ENCODE measurements at places on chromosomes 3 and 15. TPM values are rescaled to one million over a fixed set of nuclear protein-coding genes. Genes with fewer than 3 reads are reported as not detected.

DNA sequence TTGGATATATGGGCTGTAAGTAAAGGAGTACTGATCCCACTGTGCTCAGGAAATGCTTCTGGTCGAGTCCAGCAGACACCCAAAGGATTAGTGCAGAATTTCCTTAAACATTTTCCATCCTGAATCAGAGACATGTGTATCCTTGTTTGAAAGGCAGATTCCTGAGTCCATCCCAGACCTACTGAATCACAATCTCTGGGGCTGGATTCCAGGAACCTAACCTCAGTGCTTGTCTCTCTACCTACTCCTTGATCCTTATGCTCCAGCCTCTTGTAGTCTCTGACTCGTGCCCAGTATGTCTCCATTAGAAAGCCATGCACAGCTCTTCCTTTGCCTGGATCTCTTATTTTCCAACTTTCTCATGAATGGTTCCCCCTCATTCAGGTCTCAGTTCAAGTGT lies 585.8 kb downstream of the NLGN1 start:
- H3K27me3 ChIP-seq: no peaks in the 10 kb centered on the region
- 0 out of 2 replicates have a peak overlapping the region, but pooled peaks have one; percentile 21 for H3K27ac ChIP-seq
- no peak overlapping the region for H3K4me3 ChIP-seq
- no peaks in the 10 kb centered on the region for H3K4me1 ChIP-seq
- DNase-seq: no peak
- no peaks in the 10 kb centered on the region for H3K36me3 ChIP-seq

GRCh38 chr3:73197187-73197586 lies 135.7 kb downstream of the EBLN2 start:
- peaks cover 12% of the 10 kb centered on the region for H3K4me1 ChIP-seq
- no peak overlapping the region for H3K4me3 ChIP-seq
- H3K27ac ChIP-seq: no peak overlapping the region
- no peaks in the 10 kb centered on the region for H3K27me3 ChIP-seq
- DNase-seq: no peak
- no peaks in the 10 kb centered on the region for H3K36me3 ChIP-seq

DNA sequence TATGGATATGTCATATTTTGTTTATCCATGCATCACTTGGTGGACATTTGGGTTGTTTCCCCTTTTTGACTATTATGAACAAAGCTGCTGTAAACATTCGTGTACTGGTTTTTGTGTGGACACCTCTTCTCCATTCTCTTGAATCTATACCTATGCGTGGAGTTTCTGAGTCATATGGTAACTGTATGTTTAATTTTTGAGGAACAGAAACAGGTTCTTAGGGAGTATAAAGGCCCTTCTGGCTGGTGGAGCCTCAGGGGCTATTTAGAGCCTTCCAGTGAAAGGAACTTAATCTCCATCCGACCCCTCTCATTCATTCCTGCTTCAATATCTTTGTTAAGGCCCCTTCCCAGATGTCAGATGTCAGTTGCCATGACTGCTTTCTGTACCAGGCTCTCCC lies 14.1 kb upstream of the CTXND1 start:
- no peak for DNase-seq
- no peak overlapping the region for H3K4me3 ChIP-seq
- H3K4me1 ChIP-seq: no peaks in the 10 kb centered on the region
- H3K27me3 ChIP-seq: no peaks in the 10 kb centered on the region

Gene CACNA2D2
- total RNA-seq: 10.3 TPM

GRCh38 chr3:149902498-149903139 lies 68.1 kb downstream of the PFN2 start:
- no peaks in the 10 kb centered on the region for H3K27me3 ChIP-seq
- DNase-seq: no peak
- peaks cover 8% of the 10 kb centered on the region for H3K4me1 ChIP-seq
- no peaks in the 10 kb centered on the region for H3K36me3 ChIP-seq
- H3K4me3 ChIP-seq: no peak overlapping the region

DNA sequence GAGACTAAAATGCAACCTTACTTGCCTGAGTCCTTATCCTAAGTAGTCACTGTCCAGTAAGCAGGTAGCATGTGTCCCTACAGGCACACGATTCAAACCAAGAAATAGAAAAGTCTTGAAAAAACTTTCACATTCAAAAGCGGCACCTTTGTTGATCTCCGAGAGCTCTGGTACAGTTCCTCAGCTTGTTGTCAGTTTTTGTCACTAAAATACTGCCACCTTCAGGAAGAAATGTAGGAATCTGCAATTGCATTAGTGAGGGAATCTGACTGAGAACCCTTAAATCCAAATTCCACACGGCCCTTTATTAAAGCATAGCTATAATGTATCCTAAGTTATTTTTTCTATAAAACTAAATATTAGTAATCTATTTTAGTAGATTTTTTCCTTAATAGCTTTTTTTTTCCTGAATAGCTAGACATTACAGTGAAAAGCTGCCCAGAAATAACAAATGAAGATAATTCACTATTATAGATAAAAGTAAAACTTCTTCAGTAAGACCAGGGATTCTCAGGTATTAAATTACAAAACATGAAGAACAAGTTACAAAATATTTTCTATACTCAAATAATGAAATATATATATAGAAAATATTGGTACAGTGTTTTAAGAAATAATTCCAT lies 44.0 kb downstream of the CCDC54 start:
- H3K27me3 ChIP-seq: no peaks in the 10 kb centered on the region
- H3K4me3 ChIP-seq: no peak overlapping the region
- no peaks in the 10 kb centered on the region for H3K36me3 ChIP-seq

GRCh38 chr3:110814170-110815007 lies 257.2 kb upstream of the NECTIN3 start:
- H3K27me3 ChIP-seq: no peaks in the 10 kb centered on the region
- H3K36me3 ChIP-seq: no peaks in the 10 kb centered on the region
- no peaks in the 10 kb centered on the region for H3K4me1 ChIP-seq
- DNase-seq: no peak
- no peak overlapping the region for H3K27ac ChIP-seq

Gene ACTL6A
- total RNA-seq: 117 TPM

- H3K27me3 ChIP-seq: no peaks in the 10 kb centered on the region
- no peak overlapping the region for H3K4me3 ChIP-seq
- no peak overlapping the region for H3K27ac ChIP-seq
Observed at GRCh38 chr3:123375014-123375940, 73.6 kb downstream of the ADCY5 start.

Gene RETNLB
- total RNA-seq: not detected

GRCh38 chr15:83443076-83443847 lies 3.9 kb upstream of the SH3GL3 start:
- H3K27me3 ChIP-seq: peaks cover 17% of the 10 kb centered on the region
- no peak for DNase-seq
- no peak overlapping the region for H3K27ac ChIP-seq
- peaks cover 7% of the 10 kb centered on the region for H3K4me1 ChIP-seq
- no peak overlapping the region for H3K4me3 ChIP-seq

- H3K36me3 ChIP-seq: no peaks in the 10 kb centered on the region
- H3K27me3 ChIP-seq: no peaks in the 10 kb centered on the region
- H3K4me1 ChIP-seq: no peaks in the 10 kb centered on the region
Observed at GRCh38 chr3:72238801-72239200, 453.9 kb upstream of the PROK2 start.

DNA sequence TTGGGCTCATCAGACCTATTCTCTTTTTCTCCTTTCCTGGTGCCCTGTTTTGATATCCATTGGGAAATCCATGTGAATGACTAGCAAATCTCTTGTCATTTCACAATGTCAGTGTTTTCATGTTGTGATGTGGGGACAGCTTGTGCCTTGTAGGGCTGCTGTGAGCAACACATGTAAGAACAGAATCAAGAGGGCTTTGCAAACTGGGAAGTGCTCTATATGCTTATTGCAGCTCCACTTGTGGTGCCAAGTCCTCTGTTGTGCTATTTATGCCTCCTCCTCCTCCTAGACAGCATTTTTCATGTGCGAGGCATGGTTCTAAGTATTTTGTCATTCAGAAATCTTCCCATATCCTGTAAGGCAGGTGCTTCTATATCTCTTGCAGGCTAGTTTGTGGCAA lies 56.4 kb downstream of the ZNF621 start:
- H3K27me3 ChIP-seq: 0 out of 2 replicates have a peak, but pooled peaks cover 4% of the 10 kb centered on the region
- peaks cover 15% of the 10 kb centered on the region for H3K4me1 ChIP-seq
- DNase-seq: no peak
- no peaks in the 10 kb centered on the region for H3K36me3 ChIP-seq

DNA sequence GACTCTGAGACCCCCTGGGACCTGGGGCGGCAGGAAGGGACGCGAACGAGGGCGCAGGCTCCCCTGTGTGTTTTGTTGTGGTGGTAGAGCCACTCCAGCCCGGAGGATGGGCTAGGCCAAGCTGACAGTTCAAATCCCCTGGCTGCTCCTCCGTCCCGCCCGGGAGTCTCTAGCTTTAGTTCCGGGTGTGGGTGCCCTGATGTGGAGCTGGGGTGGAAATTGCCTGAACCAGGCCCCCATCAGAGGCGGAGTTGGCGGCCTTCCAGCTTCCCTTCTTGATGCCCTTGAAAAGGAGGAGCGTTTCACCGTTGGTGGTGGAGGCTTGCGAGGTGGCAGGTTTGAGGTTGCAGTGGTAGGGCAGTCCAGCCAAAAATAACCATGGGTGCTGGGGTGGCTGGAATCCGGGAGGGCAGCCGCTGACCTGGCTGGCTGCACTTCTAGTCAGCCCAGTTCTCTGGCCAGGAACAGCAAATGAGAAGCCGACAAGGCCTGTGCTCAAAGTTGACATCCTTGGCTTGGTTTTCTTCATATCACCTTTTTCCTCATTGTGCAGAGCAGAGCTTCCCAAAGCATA lies 817 bp downstream of the CLK3 start:
- H3K27me3 ChIP-seq: peaks cover 9% of the 10 kb centered on the region
- H3K27ac ChIP-seq: peak overlapping the region; percentile 78
- DNase-seq: no peak
- H3K4me3 ChIP-seq: peak overlapping the region; percentile 96
- peaks cover 11% of the 10 kb centered on the region for H3K4me1 ChIP-seq

- H3K27me3 ChIP-seq: no peaks in the 10 kb centered on the region
- no peak overlapping the region for H3K4me3 ChIP-seq
- H3K4me1 ChIP-seq: peaks cover 9% of the 10 kb centered on the region
- no peak for DNase-seq
Observed at GRCh38 chr15:60682115-60682514, 203.2 kb upstream of the ICE2 start.

- DNase-seq: no peak
- H3K36me3 ChIP-seq: no peaks in the 10 kb centered on the region
- no peaks in the 10 kb centered on the region for H3K4me1 ChIP-seq
- H3K4me3 ChIP-seq: no peak overlapping the region
Observed at GRCh38 chr15:36356466-36356865, 223.0 kb upstream of the CDIN1 start.

- H3K27me3 ChIP-seq: no peaks in the 10 kb centered on the region
- H3K4me1 ChIP-seq: peaks cover 62% of the 10 kb centered on the region
- no peak overlapping the region for H3K27ac ChIP-seq
- H3K4me3 ChIP-seq: no peak overlapping the region
- no peak for DNase-seq
Observed at GRCh38 chr3:177127008-177127407, 70.3 kb downstream of the TBL1XR1 start.

GRCh38 chr3:179308001-179308400 lies 14.8 kb upstream of the ZNF639 start:
- no peaks in the 10 kb centered on the region for H3K36me3 ChIP-seq
- no peaks in the 10 kb centered on the region for H3K4me1 ChIP-seq
- no peak for DNase-seq

DNA sequence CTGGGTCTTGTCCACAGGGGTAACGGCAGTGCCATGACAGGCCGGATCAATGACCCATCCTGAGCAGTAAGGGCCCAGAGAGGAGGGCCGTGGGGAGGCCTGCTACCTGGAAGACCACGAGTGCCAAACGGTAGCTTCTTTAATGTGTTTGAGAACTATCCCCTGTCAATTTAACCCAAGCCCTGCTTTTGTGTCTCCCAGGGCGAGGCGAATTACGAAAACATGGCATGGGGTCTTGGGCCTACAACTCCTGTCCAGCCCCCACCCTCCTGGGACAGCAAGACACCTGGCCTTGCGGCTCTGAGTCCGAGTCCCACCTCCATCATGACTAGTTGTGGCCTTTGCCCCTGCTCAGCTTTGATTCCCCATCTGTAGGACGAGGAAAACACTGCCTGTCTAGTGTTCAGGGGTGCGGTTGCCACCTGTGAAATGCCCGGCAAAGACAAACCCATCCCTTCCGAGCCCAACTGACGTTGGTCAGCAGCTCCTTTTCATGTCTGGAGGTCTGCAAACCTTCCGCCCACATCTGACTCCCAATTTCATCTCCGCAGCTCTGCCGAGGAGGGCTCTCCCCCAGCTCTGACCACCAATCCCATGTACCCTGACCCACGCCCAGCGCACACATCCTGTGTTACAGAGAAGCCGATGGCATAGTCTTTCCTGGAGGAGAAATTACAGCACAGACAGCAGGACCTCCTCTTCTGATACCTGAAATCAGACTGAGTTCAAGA lies 28.9 kb upstream of the SNRPA1 start:
- no peaks in the 10 kb centered on the region for H3K27me3 ChIP-seq
- H3K4me3 ChIP-seq: no peak overlapping the region
- H3K4me1 ChIP-seq: no peaks in the 10 kb centered on the region
- H3K36me3 ChIP-seq: no peaks in the 10 kb centered on the region
- no peak for DNase-seq

GRCh38 chr15:33515121-33515520 lies 204.4 kb downstream of the RYR3 start:
- no peak overlapping the region for H3K4me3 ChIP-seq
- H3K36me3 ChIP-seq: no peaks in the 10 kb centered on the region
- no peaks in the 10 kb centered on the region for H3K27me3 ChIP-seq
- H3K27ac ChIP-seq: no peak overlapping the region

Gene MESP2
- 0.16 TPM for total RNA-seq

GRCh38 chr15:81263477-81263876 lies 60.5 kb downstream of the STARD5 start:
- H3K27me3 ChIP-seq: no peaks in the 10 kb centered on the region
- no peak overlapping the region for H3K4me3 ChIP-seq
- H3K27ac ChIP-seq: no peak overlapping the region
- H3K4me1 ChIP-seq: no peaks in the 10 kb centered on the region

GRCh38 chr3:45991341-45991740 lies 4.3 kb downstream of the FYCO1 start:
- peaks cover 3% of the 10 kb centered on the region for H3K27me3 ChIP-seq
- no peak overlapping the region for H3K4me3 ChIP-seq
- H3K27ac ChIP-seq: no peak overlapping the region
- no peak for DNase-seq
- no peaks in the 10 kb centered on the region for H3K36me3 ChIP-seq

DNA sequence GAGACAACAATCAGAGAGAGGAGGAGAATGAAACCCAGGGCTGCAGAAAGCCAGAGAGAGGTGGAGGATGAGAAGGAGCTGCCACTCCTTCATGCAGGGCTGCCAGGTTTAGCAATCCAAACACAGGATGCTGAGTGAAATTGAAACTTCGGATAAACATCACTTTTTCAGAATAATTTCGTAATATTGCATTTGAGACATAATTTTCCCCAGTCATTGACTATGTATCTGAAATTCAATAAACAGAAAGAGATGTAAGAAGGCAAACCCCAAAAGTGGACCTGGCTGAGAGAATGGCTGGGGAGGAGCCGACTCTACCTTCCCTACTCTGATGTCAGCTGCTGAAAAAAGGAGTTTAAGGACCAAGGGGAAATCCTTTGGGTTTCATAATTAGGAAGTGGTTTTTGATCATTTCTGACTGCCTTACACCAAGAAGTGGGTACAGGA lies 33.8 kb downstream of the SLC9A9 start:
- H3K27me3 ChIP-seq: no peaks in the 10 kb centered on the region
- no peak for DNase-seq
- no peak overlapping the region for H3K4me3 ChIP-seq
